Right ventricle myocardium superior (tissue), 1 donor: ENCODE measurements at places on chromosomes 1 and 21. TPM values are rescaled to one million over a fixed set of nuclear protein-coding genes. Genes with fewer than 3 reads are reported as not detected.

The PAPPA2 gene
- total RNA-seq = 0.32 TPM

DNA sequence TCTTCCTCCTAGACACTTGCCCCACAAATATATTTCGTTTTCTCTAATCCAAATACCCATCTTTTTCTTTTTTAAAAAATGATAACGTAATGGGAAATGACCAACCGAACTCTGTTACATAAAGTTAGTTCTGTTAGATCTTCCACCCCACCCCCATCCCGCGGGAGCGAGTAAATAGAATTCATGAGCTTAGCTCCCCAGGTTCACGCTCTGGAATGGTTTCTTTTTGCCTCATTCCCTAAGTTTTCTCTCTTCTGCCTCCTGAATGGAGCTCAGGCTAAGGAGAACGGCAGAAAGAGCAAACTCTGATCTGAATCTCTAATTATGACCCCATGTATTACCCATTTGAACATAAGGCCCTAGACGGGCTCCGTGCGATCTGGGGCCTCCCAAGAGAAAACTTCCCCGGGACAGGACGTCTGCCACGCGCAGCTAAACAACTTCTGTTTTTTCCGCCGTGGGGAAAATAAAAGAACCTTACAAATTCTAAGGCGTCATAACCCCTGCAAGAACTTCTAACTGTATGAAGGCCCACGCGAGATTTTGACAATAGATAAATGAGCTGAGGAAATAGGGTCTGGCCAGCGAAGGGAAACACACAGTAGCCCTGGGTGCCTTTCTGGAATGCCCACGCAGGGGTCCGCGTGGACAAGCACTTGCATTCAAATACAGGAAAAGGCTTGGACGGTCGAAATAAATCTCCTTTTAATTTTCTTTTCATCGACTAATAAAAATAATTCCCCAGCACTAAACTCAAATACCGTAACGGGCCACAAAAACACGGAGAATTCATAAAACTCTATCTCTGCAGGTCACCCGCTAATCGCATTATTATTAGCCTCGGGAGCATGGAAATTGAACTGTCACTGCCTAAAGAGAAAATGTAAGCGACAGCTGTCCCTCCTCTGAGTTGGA lies 2.2 kb downstream of the TBX15 start:
- DNase-seq = no peak

The NAV1 gene
- 66.6 TPM for total RNA-seq

DNA sequence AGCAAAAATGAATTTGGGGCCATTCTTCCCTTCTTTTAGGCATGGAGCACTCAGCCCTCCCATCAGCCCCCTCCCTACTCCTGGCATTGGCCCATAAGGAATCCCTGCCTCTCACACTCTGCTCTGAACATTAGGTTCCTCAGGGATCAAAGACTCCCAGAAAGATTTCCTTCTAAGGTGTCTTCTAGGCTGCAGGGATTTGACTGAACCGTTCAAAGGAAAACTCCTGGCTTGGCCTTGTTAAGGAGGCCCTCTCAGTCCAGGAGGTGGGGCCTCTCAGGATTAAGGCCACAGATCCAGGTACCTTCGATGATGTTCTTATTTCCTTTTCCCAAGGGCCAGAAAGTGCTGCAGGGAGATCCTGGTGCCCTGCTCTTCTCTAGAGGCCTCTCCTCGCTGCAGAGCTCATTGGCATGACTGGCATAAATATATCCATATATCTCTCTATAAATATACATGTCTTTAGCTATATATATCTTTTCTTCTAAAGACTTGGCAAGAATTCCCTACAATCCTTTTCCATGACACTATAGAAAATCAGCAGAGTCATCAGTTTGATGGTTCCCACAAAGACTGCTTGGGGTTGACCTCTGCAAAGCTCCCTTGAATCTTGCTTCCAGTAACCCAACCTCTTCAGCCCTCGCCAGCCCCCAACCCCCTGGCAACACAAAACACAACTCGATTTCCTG lies 59.1 kb downstream of the PLXNA2 start:
- DNase-seq = no peak

- DNase-seq = no peak
These were observed 135.8 kb upstream of the AJAP1 start for GRCh38 chr1:4518621-4519020.

DNA sequence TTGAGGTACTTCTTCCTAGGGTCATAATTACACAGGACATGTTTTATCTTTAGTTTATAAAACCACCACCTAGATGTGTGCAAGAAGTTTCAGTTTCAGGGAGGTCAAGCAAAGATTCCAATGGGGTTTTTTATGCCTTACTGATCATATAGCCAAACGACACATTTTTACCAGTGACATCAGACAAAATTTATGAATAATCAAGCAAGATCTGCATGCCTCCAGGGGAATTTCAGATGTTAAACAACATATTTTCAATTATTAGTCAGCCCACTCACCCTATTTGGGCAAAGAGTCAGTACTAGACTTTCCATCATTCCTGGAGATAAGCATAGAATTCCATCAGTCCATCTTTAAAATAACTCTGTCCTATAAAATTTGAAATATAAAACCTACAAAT lies 867.4 kb downstream of the KCNT2 start:
- DNase-seq = no peak

DNA sequence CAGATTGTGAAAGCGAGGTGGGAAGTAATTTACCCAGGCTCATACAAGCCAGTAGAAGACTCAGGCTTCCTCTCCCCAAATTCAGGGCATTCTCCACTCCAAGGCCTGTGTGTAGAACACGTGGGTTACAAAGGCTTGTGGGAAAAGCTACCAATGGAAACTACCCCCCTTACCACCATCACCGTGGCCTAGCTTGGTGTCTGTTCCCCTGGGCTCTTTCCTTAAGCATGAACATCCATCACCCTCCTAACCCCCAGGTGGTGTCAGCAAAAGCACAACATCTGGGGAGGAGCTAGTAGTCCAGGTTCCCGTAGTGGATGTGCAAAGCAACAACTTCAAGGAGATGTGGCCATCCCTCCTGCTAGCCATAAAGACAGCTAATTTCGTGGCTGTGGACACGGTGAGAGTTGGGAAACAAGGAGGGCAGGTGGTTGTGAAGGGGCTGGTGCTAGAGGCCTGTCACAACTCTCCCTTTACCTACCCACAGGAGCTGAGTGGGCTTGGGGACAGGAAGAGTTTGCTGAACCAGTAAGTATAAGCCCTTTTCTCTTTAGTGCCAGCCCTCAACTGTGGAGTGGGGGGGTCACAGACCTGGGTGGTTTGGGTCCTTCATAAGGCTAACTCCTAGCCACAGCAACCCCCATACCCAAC lies 701 bp upstream of the MUTYH start:
- DNase-seq = no peak

The RGS18 gene
- total RNA-seq = 0.91 TPM

DNA sequence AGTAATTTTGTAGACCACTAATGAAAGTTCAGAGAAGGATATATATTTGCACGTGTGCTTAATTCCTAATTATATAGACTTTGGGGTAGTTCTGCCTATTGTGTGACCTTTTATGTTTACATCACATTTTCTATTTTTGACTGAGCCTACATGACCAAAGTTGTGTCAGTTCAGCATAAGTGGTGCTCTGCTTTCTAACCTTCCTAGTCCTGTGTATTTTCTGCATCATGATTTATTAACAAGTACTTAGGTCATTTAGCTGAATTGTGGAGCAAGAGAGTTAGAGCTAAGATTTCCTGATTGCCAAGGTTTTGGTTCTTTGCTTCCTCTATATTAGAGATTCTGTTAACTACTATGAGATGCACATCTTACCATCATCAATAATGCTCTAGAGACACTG lies 176.0 kb downstream of the C1orf21 start:
- DNase-seq = no peak

The CD101 gene
- total RNA-seq = 1.0 TPM

The NCAM2 gene
- total RNA-seq = 4.3 TPM

The CLCA2 gene
- total RNA-seq = not detected

- DNase-seq = peak; percentile 42
These were observed 180.0 kb upstream of the HMGB4 start for GRCh38 chr1:33683913-33684312.

The BMP8B gene
- 0.27 TPM for total RNA-seq

The NGF gene
- 4.0 TPM for total RNA-seq

DNA sequence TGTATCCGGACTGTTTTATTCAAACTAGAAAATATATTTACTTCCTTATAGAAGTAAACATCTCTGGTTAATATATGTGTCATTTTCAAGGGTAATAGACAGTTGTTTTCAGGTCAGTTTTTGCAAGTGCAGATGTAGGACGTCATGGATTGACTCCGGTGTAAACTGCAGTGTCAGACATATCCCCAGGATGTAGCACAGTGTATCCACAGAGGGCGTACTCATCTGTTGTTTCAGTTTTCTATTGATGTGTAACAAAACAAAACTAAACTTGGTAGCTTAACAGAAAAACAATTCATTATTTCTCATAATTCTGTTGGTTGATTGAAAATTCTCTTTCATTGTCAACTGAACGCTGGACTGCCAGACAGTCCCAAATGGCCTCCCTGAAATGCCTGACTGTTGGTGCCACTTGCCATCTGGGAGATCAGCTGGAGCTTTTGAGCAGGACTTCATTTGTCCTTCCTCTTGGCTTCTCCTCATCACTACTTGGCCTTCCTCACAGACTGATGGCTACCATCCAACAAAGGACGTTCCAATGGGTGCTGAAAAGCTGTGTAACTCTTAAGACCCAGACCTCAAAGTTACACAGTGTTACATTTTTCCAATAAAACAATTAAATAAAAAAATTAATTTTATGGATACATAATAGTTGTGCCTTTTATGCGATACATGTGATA lies 181.6 kb downstream of the NCAM2 start:
- DNase-seq = no peak
